ENCODE measurements at places on chromosomes 16 and 17.
A peak's percentile ranks its signal among the peaks of the same experiment; 100 is the strongest.

GRCh38 chr16:4042581-4042980 lies 73.7 kb downstream of the ADCY9 start:
- H3K4me3 ChIP-seq, result no peak overlapping the region
- no peak overlapping the region for H3K27ac ChIP-seq
- DNase-seq, result no peak
- no peaks in the 10 kb centered on the region for H3K36me3 ChIP-seq
- H3K4me1 ChIP-seq, result no peaks in the 10 kb centered on the region

- H3K27ac ChIP-seq, result no peak overlapping the region
- DNase-seq, result no peak
- no peak overlapping the region for H3K4me3 ChIP-seq
- H3K36me3 ChIP-seq, result no peaks in the 10 kb centered on the region
- H3K4me1 ChIP-seq, result peaks cover 9% of the 10 kb centered on the region
- H3K27me3 ChIP-seq, result no peaks in the 10 kb centered on the region
Measured at GRCh38 chr16:3074860-3075522, 9.6 kb downstream of the IL32 start.

DNA sequence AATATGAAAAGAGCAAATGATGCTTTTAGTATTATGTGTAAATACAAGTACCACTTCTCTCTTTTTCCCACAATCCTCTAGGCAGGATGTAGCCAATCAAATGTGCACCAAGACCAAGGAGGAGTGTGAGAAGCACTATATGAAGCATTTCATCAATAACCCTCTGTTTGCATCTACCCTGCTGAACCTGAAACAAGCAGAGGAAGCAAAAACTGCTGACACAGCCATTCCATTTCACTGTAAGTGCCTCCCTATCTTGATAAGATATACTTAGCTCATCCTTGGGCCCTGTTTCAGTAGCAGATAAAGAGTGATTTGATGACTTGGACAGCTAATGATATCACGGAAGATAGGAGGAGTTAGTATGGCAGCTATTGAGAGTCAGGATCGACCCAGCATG lies 33.7 kb downstream of the TADA2A start:
- no peak overlapping the region for H3K27ac ChIP-seq
- H3K4me3 ChIP-seq, result no peak overlapping the region
- DNase-seq, result no peak
- peaks cover 10% of the 10 kb centered on the region for H3K36me3 ChIP-seq

GRCh38 chr16:55817236-55817912 lies 15.5 kb downstream of the CES1 start:
- DNase-seq, result no peak
- no peaks in the 10 kb centered on the region for H3K36me3 ChIP-seq
- no peaks in the 10 kb centered on the region for H3K27me3 ChIP-seq
- no peak overlapping the region for H3K4me3 ChIP-seq
- no peaks in the 10 kb centered on the region for H3K4me1 ChIP-seq
- no peak overlapping the region for H3K27ac ChIP-seq

DNA sequence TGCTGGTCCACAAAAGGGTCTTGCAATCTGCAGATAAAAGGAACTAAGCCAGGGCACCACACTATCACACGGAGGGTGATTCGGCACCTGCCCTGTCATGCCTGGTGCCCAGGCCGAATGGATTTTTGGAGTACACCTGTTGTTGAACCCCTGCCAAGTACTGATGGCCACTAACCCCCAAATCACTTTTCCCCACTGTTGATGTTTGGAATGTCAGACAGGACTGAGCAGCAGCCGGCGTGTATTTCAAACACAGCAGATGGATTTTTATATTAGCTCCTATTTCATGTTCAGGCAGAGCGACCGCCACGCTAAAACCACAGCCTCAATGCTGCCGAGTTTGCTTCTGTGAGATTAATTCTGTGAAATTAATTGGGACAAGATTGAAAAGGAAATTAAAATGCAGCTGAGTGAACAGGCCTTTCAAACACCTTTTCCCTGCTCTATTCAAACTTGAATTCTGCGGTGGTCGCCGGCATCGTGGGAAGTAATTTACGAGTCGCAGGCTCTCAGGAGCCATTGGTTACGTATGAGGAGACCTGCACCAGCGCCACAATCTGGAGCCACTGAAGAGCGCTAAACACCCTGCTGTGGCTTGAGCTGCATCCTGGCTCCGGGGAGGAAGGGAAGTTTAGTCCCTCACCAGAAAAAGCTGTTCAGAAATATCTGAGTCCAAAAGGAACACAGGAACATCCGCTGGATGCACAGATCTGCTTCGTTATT lies 48.5 kb downstream of the SNX11 start:
- peaks cover 29% of the 10 kb centered on the region for H3K4me1 ChIP-seq
- no peaks in the 10 kb centered on the region for H3K36me3 ChIP-seq
- H3K4me3 ChIP-seq, result no peak overlapping the region
- DNase-seq, result peak; percentile 56
- H3K27me3 ChIP-seq, result peaks cover 10% of the 10 kb centered on the region

DNA sequence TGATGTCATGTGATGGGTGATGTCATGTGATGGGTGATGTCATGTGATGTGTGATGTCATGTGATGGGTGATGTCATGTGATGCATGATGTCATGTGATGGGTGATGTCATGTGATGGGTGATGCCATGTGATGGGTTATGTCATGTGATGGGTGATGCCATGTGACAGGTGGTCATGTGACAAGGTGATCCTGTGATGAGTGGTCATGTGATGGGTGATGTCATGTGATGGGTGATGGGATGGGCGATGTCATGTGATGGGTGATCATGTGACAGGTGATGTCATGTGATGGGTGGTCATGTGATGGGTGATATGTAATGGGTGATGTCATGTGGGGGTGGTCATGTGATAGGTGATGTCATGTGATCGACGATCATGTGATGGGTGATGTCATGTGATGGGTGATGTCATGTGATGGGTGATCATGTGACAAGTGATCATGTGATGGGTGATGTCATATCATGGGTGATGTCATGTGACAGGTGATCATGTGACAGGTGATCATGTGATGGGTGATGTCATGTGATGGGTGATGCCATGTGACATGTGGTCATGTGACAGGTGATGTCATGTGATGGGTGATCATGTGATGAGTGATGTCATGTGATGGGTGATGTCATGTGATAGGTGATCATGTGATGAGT lies 17.2 kb downstream of the CD300LB start:
- H3K27me3 ChIP-seq, result 0 out of 2 replicates have a peak, but pooled peaks cover 3% of the 10 kb centered on the region
- no peak overlapping the region for H3K27ac ChIP-seq
- H3K4me1 ChIP-seq, result no peaks in the 10 kb centered on the region
- no peak overlapping the region for H3K4me3 ChIP-seq
